ENCODE measurements at places on chromosomes 11 and 22.

DNA sequence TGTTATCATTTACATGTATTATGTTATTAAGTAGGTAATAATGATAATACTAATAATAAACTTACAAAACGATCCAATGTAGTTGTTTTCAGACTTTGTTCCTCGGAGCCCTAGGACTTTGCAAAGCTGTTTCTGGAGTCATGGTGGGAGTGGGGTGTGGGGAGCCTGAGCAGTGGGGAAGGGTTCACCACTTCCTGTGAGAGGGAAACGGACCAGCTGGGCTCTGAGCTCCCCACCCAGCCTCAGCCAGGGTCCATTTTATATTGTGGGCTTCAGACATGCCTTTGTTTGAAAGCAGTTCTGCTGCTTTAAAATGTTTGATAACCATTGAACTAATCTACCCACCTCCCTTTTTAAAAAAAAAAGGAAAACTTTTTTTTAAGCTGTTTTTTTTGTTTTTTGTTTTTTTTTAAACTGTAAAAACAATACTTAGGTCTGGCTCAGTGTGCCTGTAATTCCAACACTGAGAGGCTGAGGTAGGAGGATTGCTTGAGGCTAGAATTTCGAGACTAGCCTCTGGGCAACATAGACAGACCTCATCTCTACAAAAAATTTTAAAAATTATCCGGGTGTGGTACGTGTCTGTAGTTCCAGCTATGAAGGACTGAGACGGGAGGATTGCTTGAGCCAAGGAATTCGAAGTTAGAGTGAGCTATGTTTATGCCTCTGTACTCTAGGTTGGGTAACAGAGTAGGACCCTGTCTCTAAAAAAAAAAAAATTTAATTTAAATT is 7.0 kb downstream of the SERPING1 start:
- DNase-seq = no peak

GRCh38 chr11:6746086-6746618 is 25.6 kb downstream of the OR2AG2 start:
- no peak for DNase-seq

- DNase-seq = peak; percentile 66
Measured at GRCh38 chr11:76810151-76810853, 27.1 kb downstream of the TSKU start.

- DNase-seq = no peak
Measured at GRCh38 chr11:119014209-119014924, 3.8 kb downstream of the RPS25 start.

GRCh38 chr11:46130286-46130940 is 9.2 kb upstream of the PHF21A start:
- DNase-seq = no peak

GRCh38 chr22:31229402-31230079 is 17.4 kb downstream of the LIMK2 start:
- DNase-seq = no peak

GRCh38 chr11:95933594-95933993 is 9.7 kb upstream of the MTMR2 start:
- DNase-seq = no peak

DNA sequence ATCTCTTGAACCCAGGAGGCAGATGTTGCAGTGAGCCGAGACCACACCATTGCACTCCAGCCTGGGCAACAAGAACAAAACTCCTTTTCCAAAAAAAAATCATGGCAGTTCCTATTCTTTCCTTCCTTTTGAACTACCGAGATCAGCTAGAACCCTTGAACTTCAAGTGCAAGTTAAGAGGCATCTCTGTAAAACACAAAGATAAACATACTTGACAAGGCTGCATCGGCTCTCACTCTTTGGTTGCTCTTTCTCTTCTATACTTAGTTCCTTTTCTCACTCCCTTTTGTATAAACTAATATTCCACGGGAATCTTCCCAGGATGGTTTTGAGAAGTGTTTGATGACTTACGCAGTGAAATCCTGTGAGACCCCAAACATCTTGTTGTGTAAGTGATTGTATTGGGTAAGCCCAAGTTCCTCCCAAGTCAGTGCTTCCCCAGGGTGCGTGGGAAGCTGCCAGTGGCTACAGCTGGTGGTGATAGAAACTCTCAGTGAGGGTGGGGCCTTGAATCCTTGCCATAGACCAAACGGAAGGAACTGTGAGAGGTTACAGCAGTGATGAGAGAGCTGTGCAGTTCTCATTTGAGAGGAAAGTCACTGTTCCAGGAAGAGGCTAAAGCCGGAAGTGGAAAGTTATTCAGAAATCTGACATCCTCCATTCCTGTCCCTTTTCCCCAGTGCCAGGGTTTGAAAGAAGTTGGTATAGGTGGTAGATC is 24.1 kb upstream of the CDC42EP2 start:
- DNase-seq = peak; percentile 93

DNA sequence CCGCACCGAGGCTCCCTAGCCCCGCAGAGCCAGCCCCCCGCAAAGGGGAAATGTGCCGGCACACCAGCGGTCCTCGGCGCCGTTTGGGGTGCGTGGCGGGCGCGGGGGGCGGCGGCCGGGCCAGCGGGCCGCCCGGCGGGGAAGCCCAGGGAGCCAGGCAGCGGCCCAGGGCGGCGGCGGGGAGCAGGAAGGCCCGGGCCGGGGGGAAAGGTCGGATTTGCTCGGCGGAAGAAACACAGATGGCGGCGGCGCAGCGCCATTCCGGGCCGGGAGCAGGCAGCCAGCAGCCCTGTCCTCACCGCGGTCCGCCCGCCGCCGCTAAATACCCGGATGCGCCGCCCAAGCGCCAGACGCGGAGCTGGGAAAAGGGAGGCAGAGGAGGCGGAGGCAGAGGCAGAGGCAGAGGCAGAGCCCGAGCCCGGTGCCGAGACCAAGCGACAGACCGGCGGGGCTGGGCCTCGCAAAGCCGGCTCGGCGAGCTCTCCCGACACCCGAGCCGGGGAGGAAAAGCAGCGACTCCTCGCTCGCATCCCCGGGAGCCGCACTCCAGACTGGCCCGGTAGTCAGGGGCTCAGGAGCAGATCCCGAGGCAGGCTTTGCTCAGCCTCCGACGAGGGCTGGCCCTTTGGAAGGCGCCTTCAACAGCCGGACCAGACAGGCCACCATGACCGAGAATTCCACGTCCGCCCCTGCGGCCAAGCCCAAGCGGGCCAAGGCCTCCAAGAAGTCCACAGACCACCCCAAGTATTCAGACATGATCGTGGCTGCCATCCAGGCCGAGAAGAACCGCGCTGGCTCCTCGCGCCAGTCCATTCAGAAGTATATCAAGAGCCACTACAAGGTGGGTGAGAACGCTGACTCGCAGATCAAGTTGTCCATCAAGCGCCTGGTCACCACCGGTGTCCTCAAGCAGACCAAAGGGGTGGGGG is 2.6 kb upstream of the GCAT start:
- peak; percentile 88 for DNase-seq

DNA sequence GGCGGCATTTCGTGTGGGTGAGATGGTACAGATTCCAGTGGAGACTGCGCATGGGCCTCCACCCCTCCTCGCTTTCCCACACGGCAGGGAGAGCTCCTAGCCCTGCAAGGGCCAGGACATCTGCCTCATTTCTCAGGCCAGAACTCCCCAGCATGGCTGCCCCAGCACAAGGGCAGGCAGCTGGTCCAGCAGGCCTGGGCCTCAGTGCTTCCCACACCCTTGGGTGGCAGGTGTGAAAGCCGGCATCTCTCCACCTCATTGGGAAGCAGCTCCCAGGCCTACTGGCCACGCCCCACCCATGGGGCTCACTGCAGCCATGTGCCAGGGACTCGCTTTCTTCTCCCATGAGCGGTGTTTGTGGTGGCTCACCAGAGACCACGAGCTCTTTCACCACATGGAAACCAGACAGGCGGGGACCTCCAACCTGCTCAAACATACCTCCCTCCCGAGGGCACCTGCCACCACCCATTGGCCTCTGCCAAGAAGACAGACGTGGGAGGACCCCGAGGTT is 79.1 kb downstream of the NAT10 start:
- no peak for DNase-seq

DNA sequence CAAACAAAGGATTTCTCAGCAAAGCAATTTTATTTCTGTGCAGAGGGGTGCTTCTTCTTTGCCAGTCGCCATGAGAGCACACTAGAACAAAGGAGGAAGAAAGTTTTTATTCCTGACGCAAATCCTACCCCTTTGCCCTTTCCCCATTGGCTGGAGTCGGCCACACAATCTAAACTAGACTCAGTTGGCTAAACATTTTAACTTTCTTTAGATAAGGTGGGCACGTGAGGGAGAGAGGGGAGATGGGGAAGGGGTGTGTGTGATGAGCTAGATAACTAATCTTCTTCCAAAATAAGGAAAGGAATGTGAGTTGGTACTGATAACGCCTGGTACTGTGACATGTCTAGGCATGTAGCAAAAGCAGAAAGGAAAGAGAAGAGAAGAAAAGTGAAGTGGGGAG is 626 bp downstream of the TRIM22 start:
- no peak for DNase-seq

- DNase-seq = peak; percentile 66
Measured at GRCh38 chr22:27212617-27213177, 555.3 kb downstream of the MIAT start.

DNA sequence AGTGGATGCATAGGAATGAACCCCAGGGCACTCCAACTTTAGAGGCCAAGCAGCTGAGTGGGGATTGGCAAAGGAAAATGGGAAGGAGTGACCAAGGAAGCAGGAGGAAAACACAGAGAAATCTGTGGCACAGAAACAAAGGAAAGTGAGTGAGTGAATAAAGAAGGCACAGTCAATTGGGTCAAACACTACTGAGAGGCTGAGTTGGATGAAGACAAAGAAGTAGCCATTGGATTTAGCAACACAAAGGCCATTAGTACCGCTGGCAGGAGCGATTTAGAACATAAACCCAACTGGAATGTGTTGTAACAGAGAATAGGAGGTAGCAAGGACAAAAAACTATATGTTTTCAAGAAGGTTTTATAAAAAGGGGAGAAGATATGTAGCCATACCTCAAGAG is 6.6 kb upstream of the NXPE1 start:
- DNase-seq = no peak

- peak; percentile 80 for DNase-seq
Measured at GRCh38 chr22:38792833-38793232, 1.1 kb downstream of the DNAL4 start.

- no peak for DNase-seq
Measured at GRCh38 chr11:132123449-132123848, 753.0 kb downstream of the NTM start.

DNA sequence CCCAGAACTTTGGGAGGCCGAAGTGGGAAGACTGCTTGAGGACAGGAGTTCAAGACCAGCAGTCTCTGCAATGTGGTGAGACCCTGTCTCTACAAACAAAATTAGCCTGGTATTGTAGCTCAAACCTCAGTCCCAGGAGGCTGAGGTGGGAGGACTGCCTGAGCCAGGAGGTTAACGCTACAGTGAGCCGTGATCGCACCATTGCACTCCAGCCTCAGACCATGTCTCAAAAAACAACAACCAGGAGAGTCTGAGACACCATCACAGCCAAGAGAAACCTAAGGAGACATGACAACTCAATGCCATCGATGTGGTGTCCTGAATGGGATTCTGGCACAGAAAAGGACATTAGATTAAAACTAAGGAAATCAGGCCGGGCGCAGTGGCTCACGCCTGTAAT is 28.3 kb upstream of the KDM2A start:
- no peak for DNase-seq

- no peak for DNase-seq
Measured at GRCh38 chr11:86386746-86387145, 12.1 kb downstream of the CCDC81 start.

GRCh38 chr11:94593030-94593429 is 25.9 kb downstream of the PIWIL4 start:
- peak; percentile 36 for DNase-seq

DNA sequence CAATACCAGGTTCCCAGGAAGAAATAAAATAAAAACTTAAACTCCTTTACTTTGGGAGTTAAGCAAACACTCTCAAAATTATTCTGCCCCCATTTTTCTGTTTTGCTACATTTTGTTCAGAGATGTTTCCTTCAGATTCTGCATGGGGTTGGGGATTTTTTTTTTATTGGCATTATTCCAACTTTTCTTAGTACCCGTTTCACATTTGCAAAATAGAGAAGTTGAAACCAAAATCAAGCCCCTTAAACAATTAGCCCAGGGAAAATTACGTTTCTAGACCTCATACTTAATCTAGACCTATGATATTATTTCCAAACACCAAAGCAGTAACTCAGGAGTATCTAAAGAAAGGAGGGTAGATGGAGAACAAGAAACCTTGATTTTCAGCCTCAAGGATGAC is 20.6 kb upstream of the MS4A7 start:
- no peak for DNase-seq

GRCh38 chr11:63017306-63017974 is 1.8 kb upstream of the SLC22A8 start:
- DNase-seq = no peak

- DNase-seq = no peak
Measured at GRCh38 chr11:20213790-20214189, 53.5 kb upstream of the DBX1 start.

GRCh38 chr22:32776802-32777201 is 24.7 kb upstream of the TIMP3 start:
- DNase-seq = no peak

DNA sequence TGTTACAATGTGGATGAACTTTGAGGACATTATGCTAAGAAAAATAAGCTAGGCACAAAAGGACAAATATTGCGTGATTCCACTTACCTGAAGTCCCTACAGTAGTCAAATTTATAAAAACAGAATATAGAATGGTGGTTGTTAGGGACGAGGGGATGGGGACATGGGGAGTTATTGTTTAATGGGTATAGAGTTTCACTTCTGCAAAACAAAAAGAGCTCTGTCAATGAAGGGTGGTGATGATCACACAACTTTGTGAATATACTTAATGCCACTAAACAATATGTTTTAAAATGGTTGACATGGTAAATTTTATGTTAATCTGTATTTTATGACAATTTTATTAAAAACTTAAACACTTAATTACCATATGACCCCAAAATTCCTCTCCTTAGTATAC is 26.1 kb downstream of the INTS4 start:
- DNase-seq = no peak

- no peak for DNase-seq
Measured at GRCh38 chr11:74249496-74249895, 61.9 kb downstream of the P4HA3 start.

- DNase-seq = no peak
Measured at GRCh38 chr11:63007920-63008319, 7.7 kb downstream of the SLC22A8 start.

GRCh38 chr11:80473562-80473961 is 1032.7 kb upstream of the TENM4 start:
- DNase-seq = no peak

GRCh38 chr11:131666617-131667016 is 296.2 kb downstream of the NTM start:
- peak; percentile 78 for DNase-seq

GRCh38 chr11:18490736-18491485 is 35.3 kb downstream of the LDHAL6A start:
- DNase-seq = no peak

GRCh38 chr11:17578296-17578695 is 31.2 kb downstream of the OTOG start:
- no peak for DNase-seq

- DNase-seq = no peak
Measured at GRCh38 chr11:77179048-77179447, 51.0 kb downstream of the MYO7A start.

Data from ELR (cell line).